NCI-H526 treated with DMSO at 0.1 percent for 48 hours (cell line): ENCODE measurements at places on chromosomes 7 and 10.

GRCh38 chr10:51250278-51250920, 176.1 kb downstream of the PRKG1 start:
- no peak for DNase-seq

DNA sequence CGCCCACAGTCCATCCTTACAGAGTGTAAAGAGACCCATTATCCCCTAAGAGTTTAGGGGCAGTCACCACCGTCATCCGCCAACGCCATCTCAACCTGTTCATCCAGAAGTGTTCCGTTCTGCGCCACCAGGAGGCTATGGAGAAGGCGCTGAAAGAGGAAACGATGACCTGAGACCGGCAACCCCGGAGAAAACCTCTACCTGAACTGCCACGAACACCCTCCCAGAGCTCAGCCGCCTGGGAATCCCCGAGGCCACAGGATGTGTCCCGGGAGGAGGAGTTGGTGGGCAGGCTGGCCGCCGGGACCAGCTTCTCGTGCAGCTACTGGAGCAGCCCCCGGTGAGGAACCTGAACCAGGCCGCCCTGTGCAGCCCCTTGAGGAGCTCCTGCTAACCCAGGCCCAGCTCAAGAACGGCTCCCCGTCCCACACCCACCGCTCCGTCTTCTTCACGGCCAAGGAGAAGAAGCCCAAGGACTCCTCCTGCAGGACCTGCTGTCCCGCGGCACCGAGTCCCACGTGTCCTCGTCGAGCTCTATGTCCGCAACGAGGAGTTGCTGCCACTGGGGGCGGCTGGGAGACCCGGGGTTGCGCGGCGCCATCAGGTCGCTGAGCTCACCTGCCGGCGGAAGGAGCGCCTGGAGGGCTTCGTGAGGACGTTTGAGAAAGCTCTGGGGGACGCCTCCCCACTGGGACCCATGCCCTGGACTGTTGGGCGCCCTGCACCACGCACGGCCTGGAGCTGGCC, 21.1 kb upstream of the LANCL2 start:
- no peak for DNase-seq

GRCh38 chr7:106021151-106022067, 58.3 kb downstream of the CDHR3 start:
- no peak for DNase-seq

- no peak for DNase-seq
These were observed 25.8 kb downstream of the ASZ1 start for GRCh38 chr7:117401293-117402002.

- DNase-seq, result no peak
These were observed 636.1 kb upstream of the FZD8 start for GRCh38 chr10:36278176-36278575.

DNA sequence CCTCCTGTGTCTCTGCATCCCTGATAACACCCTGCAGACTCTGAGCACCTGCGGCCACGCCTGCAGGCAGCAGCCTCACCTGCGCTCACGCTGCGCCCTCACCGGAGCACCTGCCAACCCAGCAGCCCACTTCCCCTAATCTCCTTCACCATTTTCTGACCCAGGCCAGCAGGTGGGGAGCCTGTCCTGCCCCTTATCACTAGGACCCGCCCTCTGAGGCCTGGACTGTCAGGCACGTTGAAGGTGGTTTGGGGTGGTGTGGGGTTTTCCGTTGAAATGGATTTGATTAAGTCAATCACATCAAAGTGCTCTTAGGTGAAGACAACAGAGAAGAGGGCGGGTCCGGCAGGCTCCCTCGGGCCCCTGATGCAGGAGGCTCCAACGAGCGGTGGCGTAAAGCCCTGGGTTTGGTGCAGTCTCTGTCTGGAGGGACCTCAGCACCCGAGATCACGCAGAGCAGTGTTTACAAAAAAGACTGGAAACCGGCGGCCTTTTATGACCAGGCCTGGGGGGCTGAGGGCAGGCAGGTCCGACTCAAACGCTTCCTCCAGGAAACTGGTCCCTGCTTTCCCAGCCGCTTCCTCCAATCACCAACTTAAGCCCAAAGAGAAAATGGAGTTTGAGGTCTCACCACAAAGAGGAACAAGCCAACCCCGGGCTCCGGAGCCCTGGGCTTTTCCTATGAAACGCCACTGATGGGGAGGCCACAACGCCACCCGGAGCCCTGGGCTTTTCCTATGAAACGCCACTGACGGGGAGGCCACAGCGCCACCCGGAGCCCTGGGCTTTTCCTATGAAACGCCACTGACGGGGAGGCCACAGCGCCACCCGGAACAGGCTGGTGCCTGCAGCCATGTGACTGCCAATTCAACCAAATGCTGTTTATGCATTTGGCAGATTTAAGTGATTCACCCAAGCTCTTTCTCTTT, 45.5 kb downstream of the DPYSL4 start:
- peak; percentile 82 for DNase-seq

- no peak for DNase-seq
These were observed 276.3 kb downstream of the HPSE2 start for GRCh38 chr10:98959379-98959778.

- DNase-seq, result no peak
These were observed 700.3 kb downstream of the TNS3 start for GRCh38 chr7:46881507-46882127.
